ENCODE measurements at places on chromosomes 5 and 9.

DNA sequence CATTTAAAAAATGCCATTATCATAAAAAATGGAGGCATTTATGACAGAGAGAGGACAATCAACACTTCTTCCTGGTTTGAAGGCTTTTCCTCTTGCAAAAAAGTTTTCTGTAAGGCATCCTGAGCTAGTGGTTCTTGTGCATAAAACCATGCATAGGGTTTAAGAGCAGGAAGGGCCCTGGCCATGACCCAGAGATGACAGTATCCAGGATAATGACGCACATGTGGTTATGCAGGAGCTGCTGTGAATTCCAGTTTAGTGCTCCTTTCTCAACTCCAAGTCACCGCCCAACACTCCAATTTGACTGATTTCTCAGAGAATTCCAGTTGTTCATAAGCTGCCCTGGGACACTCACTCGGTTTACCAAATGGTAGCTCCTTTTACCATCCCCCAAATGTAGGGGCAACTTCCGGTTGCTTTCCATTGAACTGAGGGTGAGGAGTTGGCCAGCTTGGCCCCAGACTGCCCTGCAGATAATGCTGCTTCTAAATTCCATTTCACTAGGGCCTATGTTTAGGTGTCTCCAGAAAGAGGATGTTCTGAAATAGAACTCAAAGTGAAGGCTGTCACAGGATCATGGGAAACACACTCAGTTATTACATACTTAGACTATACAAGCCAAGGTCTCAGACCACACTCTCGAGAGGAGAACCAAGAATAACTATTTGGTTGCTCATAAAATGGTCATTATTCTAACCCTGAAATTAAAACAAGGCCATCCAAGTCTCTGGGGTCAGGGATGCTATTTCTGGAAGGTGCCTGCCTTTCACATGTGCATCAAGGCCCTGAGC lies 179.1 kb downstream of the SLIT3 start:
- DNase-seq: no peak

GRCh38 chr9:70901013-70901412 lies 220.4 kb downstream of the TRPM3 start:
- no peak for DNase-seq

GRCh38 chr9:88664773-88665172 lies 129.8 kb downstream of the NXNL2 start:
- no peak for DNase-seq

- DNase-seq: no peak
Observed at GRCh38 chr9:84949258-84949657, 279.7 kb downstream of the NTRK2 start.

GRCh38 chr5:96778409-96778808 lies 29.3 kb downstream of the ERAP1 start:
- no peak for DNase-seq

DNA sequence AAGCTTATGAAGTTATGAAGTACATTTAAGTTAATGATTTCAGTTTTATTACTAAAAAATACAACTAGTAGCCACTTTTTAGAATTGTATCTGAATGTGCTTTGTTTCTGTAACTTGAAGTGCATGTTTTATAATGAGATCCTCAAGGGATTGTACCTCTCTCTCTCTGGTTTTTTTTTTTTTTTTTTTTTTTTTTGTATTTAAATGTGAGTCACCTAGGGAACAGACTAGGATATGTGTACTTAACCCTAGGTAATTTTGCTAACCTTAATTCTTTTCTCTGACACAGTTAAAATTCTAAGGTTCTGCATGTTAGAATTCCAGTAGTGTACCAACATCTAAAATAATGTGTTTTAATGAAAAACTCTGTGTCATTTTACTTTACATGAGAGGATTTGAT lies 59.5 kb downstream of the CDC42SE2 start:
- DNase-seq: no peak

DNA sequence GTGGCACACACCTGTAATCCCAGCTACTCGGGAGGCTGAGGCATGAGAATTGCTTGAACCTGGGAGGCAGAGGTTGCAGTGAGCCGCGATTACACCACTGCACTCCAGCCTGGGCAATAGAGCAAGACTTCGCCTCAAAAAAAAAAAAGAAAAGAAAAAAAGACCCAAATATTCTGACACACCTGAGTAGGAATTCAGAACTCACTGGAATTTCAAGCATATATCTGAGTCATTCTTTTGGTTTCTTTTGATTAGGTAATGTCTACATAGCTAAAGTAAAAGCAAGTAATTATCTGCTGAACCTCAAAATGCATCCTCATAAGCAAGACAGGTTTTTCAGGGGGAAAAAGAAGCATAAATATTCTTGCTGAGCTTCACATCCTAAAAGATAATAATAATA lies 35.9 kb downstream of the ANKRD31 start:
- no peak for DNase-seq

DNA sequence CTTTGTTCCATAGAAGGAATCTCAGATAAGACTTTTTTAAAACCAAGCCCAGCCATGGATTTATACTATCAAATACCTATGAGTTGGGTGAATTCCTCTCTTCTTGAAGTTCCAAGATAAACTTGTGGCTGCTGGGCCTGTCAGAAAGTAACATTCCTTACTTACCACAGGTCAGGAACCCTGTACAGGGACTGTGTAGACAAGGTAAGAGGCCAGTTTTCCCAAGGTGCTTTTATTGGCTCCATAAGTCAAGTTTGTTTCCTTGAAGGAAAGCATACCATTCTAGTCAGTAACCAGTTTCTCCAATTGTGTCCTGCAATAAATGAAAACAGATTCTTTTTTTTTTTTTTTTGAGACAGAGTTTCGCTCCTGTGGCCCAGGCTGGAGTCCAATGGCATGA lies 8.8 kb upstream of the CLTB start:
- no peak for DNase-seq

GRCh38 chr5:176784218-176785165 lies 25.9 kb upstream of the UNC5A start:
- DNase-seq: no peak

Data from stimulated activated CD4-positive, alpha-beta T cell treated with anti-CD3 and anti-CD28 coated beads, Interleukin-4, amount 100 ng/mL, for 1 hour (primary cell).